ENCODE measurements at places on chromosomes 2 and 18.

DNA sequence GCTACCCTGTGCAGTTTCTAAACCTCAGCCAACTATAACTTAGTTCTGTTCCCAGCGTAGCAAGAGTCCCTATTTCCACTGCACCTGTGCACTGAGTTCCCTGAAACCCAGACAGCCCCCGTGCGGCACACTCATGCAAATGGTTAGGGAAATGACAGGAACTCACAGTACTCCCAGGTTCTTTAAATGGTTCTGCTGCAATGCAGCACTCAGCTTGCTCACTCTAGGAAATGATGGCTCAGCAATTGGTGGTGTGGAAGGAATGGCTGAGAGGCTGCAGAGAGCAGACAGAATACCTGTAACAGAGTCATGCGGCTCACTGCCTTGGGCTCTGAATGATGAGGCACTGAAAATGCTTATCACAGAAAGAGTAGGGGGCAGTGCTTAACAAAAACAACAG lies 143.0 kb downstream of the RAD51AP2 start:
- no peak for DNase-seq

- DNase-seq: no peak
These were observed 144.3 kb upstream of the ZFP36L2 start for GRCh38 chr2:43370705-43371104.

GRCh38 chr2:130836501-130837174 lies at the start of gene ARHGEF4:
TSS of gene ARHGEF4 (plus strand) at chr2:130836914. CDS start at chr2:130836954, 40 bp downstream.
- no peak for DNase-seq

DNA sequence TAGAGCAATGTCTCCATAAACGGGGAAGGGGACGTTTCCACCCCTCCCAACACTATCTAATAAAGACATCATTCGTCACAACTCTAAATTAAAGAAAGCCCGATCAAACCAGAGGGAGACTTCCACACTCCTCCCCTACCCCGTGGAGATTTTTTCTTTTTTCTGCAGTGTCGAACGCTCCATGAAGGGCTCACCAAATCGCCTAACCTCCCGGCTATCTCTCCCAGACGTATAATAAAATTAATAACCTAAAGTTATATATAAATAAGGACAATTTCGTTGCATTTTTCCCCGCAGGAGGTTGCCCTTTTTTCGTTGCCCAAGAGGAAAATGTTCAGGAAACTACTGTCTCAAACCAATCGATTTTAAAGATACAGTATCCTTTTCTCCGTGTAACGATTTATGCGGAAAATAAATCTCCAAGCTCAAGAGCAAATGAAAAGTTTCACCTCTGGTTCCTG lies 2.4 kb downstream of the EVX2 start:
- DNase-seq: no peak

DNA sequence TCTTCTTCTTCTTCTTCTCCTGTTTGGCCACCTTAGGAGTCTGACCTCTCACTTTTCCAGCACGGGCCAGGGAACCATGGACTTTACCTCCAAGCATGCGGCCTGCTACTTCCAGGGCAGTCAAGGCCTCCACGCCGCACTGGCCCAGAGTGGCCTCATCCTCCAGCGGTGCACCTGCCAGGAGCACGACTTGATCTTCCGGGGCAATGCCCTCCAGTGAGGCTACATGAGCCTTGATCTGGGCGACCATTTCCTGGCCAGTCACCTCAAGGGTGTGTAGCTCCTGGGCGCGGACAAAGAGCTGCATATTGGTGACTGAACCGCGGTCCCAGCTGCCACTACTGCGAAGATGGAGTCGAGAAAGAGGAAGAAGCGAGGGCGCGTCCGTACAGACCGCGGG lies 67.1 kb downstream of the DIPK1C start:
- DNase-seq: no peak

- no peak for DNase-seq
These were observed 4.2 kb downstream of the ALPI start for GRCh38 chr2:232460171-232460570.

GRCh38 chr2:202375033-202375608 lies 1.0 kb upstream of the BMPR2 start:
- DNase-seq: peak; percentile 47

DNA sequence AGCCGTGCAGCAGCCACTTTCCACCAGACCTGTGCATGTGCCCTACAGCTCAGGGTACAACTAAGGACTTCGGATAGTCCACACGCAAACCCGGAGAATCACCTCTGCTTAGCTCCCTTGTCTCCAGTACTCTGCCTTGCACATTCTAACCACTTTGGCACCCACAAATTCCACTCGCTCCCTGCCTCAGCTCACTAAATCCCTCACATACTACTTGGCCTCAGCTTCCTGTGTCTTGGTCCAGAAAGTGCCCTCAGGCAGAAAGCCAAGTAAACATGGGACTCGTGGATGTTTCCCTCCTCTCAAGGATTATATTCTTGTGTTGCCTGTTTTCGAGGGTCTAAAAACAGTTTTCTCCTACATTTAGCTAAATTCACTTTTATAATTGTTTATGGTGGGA lies 157.8 kb upstream of the DAPL1 start:
- DNase-seq: no peak

GRCh38 chr18:49014605-49015267 lies 64.0 kb upstream of the SMAD7 start:
- no peak for DNase-seq

DNA sequence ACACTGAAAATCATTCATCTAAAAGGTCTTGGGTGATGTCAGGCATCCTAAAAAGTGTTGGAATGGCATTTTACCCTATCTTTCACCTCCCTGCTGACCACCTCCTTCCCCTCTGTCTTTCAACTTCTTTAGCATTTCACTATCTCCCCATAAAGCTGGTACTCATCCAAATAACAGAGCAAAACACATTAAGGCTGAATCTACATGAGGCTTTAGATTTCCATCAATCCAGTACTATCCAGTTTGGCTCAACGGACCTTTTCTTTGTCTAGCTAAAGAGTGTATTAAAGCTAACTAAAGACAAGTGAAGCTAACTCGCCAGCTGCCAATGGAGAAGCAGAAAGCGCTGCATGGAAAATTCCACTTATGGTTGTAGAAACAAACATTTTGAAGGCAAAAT lies 122.5 kb upstream of the NCKAP5 start:
- no peak for DNase-seq

- DNase-seq: peak; percentile 75
These were observed 48.1 kb downstream of the PKDCC start for GRCh38 chr2:42095923-42096408.

- no peak for DNase-seq
These were observed 15.9 kb downstream of the TRIB2 start for GRCh38 chr2:12732651-12733050.

DNA sequence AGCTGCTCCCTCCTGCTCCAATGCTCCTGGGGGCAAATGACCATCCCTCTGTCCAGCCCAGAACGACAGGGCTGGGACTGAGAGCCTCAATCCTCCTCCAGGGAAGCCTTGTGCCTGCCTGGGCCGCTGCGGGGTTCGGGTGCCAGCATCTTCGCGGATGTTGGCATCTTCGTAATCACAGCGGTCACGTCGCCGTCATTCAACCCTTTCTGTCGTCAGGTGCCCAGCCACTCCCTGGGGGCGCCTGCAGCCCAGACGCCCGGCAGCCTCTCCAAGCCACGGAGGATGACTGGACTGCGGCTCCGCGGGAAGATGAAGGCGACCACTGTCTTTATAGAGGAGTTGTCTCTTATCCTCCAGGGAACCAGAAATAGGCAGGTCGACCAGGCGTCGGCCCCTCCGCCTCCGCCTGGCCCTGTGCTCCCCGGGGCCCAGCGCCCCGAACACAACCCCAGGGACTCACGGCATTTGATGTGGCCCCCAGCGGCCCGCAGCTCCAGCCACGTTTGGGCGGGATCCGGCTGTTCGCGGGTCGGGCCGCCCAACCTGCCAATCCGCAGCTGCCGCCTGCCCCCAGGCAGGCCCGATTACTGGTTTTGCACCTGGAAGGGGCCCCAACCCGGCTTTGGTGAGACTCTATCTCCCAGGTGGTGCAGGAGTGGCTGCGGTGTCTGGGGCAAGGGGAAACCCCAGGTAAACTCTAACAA lies 113.9 kb downstream of the THNSL2 start:
- DNase-seq: no peak

- peak; percentile 83 for DNase-seq
These were observed 39.2 kb upstream of the RASGRP3 start for GRCh38 chr2:33437297-33437696.

DNA sequence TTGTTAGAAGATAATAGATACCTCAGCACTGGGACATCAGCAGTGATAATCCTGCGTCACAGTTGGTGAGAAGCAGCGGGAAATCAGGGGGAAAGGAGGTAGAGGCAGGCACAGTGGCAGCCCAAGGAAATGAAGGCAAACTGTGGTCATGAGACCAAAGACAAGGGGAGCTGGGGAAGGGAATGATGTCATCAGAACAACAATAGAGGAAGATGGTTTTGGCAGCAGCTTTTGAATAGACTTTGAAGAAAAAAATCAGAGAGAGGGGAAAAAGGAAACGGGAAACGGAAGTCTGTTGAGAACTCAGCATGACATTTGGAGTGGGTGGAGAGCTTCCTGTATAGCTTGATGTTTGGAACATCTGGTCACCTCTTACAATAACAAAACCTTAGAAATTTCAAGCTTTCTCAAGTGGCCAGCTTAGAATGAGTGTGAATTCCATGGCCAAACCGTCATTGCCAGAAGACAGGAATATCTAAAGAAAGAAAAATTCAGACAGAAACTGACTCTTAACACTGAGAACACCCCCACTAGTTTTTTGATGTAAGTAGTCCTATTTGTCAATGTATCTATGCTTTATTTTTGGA lies 18.4 kb upstream of the YES1 start:
- DNase-seq: no peak
